NCI-H1105 treated with DMSO at 0.1 percent for 48 hours (cell line): ENCODE measurements at places on chromosomes 5 and 9.

DNA sequence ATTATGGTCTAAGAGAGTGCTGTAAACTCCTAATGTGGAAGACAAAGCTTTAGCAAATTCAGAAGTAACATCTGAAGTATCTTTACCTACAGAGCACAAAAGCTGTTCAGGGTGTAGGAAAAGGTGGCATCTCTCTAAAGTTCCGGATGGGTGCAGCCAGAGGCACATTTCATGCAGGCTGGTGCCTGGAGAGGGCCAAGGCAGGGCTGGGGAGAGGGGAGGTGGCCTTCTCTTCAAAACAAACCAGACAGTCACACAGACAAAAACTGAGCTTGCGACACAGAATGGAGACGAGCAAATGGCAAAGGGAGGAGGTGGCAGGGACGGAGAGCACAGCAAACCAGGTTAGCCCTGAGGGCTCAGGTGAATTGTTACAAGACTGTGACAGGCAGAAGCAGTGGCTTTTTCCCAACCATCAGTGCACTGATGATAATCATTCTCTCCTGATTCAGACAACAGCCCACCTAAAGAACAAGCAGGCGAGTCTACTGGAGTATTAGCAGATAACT lies 121.5 kb upstream of the PCA3 start:
- DNase-seq = no peak

- DNase-seq = no peak
Measured at GRCh38 chr9:9874270-9874669, 738.5 kb downstream of the PTPRD start.

GRCh38 chr5:83285661-83286398 lies 185.7 kb upstream of the VCAN start:
- no peak for DNase-seq

DNA sequence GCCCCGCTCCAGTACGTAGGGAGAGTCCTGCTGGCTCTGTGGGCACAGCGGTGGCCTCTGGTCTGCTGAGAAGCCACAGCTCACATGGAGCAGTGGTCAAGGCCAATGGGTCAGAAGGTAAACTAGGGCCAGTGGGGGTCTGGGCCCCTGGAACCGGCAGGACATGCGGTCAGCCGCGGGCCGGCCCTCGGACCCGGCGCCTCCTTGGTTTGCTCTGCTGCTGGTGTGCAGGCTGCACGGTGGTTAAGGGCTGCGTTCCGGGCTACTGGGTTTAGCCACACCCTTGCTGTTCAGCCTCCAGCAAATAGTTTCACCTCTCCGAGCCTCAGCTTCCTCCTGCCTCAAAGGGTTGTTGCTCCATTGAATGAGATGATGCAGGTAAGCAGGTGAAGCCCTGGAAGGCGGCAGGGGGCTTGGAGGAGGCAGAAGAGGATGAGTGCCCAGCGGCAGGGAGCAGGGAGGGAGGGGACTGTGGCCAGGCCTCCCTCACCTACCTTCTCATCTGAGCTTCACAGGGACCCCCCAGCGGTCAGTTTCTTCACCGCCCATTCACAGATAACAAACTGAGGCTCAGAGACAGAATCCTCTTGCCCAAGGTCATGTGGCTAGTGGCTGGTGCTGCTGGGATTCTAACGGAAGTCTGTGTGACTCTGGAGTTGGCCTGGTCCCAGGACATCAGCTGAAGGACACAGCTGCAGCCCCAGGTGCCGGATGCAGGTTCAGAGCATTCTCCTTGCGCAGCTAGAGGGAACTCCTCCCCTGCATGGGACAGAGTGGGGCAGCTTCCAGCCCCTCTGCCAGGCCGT lies 3.7 kb upstream of the COL5A1 start:
- DNase-seq = no peak

DNA sequence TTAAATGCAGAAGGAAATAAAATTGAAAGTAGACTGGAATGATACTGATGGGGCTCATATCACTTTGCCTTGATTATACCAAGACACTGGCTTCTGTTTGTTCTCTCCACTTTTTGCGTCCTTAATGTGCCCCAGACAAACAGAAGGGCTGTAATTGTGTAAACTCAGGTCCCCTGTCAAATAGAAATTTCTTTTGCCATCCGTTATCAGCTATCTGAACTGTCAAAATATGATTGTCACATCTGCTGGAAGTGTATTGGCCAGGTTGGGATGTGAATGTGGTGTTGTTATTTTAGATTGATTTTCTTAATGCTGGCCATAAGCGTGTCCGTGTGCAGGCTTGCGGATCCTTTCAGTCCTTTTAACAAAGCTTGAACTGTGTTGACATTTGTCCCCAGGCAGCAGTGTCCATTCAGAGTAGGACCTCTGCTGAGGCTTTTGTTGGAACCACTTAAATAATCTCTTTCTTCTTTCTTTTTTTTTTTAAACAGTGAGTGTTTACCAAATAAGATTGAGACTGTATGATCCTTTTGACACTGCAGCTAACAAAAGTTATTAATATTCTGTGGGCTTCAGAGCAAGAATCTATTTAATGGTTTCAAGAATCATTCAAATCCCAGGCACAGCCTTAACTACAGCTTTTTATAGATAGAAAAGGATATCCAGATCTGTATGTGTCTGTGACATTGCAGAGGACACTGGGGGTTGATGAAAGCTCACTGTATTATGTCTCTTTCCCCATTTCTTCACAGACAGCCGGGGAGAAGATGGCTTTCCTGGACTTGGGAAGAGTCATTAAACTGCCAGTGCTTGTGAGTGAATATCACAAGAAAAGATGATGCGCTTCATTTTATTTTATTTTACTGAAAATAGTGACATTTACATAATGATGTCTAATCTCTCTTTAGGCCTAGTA lies 171.7 kb downstream of the ZNF608 start:
- no peak for DNase-seq

GRCh38 chr9:70003901-70004714 lies 39.5 kb upstream of the MAMDC2 start:
- no peak for DNase-seq

DNA sequence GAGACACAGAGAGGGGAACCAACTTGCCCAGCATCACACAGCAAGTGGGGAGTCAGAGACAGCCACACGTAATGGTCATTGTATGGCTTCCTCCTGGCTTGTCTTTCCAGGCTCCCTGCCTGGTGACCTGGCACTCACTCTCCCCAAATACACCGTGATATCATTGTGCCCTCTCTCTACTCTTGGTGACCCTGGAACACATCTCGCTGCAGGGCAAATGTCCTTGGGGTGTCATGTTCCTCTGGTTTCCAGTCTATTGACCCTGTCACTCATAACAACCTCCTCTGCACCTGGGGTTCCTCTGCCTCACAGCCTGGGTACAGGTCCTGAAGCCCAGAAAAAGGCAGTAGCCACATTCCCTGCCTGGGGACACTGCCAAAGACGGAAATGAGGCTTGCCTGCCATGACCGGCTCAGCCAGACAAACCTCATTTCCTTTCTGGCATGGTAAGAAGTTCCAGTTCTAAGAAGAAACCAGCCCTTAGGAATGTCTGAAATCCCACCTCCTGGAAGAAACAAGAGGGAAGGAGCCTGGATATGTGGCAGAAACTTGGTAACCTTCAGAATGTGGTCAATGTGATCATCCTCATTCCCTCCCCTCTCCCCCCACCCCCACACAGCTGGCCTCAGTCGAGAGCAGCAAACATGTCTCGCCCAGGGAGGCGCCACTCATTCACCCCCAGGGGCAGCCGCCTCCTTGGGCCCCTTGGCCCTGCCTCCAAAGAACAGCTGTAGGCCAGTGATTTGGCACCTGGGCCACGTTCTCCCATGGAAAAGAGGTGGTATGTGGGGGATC lies 30.6 kb upstream of the SMU1 start:
- no peak for DNase-seq

DNA sequence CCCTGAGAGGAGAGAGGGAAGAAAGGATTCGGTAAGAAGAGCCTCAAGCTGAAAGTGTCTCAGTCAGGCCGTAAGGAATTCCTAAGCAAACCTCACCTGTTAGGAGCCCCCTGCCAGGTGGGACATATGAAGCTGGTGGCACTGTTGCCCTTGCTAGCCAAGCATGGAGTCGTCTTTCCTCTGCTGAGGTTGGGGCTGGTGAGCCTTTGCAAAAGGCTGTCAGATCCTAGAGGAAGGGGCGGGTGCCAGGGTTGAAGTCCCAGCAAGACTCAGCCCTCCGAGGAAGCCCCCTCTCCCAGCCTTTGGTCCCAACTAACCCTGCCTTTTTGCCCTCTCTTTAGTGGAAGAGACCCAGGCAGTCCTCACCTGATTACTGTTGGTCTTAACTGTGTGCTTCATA lies 5.5 kb upstream of the SMIM32 start:
- no peak for DNase-seq

DNA sequence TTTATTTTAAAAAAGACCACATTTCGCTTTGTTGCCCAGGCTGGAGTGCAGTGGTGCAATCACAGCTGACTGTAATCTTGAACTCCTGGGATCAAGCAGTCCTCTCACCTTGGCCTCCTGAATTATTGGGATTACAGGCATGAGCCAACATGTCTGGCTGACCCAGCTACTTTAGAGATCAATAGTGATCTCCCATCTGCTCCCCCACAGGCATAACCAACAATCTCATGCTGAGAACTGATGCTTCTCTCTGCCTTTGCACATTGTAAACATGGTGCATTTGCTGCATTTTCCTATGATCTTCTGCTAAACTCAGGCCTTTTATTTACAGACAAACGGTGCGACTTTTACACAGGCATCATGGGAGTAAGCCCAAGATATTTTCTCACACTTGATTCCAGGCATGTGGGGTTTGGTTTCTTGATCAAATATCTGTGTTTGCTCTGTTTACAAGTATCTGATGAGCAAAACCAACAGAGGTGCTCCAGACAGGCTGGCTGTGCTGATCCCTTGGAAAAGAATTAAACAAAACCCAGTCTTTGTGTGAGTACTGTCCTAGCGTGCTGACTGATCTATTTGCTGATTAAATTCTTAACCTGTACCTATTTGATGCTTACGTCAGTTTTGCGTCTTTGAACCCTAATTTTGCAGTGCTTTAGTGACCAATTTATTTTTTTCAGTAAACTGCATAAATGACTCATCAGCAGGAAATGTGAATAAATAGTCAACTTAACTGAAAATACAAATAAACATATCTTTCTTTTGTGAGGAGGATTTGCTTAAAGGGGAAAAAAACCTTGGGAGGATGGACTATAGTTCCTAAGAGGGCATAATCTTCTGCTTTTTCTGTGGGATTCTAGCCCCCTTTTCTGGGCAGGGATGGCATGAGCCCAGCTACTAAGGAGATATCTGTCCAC lies 191.7 kb upstream of the NR3C1 start:
- no peak for DNase-seq

GRCh38 chr9:23822261-23823169 lies 3.5 kb downstream of the ELAVL2 start:
- no peak for DNase-seq

DNA sequence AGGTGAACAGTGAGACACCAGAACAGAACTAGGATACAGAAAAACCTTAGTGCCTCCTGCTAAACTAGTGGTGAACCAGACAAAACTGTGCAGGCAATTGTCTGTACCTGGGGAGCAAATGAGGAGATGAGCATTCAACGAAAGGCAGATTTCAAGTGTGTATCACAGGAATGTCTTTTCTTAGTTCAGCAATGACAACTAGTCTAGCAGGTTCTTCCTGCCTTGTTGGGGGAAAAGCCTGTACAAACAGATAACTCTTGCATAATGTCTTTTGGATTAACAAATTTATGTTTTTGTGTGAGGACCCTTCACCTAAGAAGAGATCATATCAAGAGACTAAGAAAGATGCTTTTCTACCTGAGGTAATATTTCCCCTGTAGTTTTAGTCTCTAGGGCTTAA lies 21.8 kb upstream of the DENND4C start:
- DNase-seq = no peak

GRCh38 chr5:14440582-14441431 lies 140.8 kb upstream of the OTULINL start:
- peak; percentile 39 for DNase-seq

DNA sequence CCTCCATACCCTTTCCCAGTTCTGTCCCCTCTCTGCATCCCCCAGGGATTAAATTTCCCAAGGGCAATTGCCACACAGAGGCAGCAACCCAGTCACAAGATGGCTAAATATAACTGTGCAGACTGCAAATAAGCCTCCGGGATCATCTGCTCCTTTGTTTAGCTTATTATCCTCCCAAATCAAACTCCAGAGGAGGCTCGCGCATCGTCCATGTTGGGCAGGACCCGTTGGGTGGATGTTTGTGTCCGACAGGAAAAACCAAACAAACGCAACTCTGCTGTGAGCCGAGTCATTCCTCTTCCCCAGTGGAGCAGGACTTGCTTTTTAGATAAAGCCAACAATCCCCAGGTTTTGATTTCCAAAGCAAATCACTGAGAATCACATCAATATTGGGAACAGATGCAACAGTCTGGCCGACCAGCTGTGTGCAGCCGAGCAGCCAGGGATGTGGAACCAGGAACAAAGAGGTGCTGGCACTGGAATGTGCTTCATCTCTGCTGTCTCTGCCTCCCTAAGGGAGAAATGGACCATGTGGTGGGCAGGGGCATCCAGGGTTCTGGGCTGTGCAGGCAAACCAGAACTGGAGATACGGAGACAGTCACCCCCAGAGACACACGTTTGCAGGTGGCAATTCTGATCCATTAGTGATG lies 89.8 kb downstream of the PTTG1 start:
- DNase-seq = no peak

GRCh38 chr9:114981063-114981462 lies 50.7 kb upstream of the TNFSF8 start:
- DNase-seq = no peak

DNA sequence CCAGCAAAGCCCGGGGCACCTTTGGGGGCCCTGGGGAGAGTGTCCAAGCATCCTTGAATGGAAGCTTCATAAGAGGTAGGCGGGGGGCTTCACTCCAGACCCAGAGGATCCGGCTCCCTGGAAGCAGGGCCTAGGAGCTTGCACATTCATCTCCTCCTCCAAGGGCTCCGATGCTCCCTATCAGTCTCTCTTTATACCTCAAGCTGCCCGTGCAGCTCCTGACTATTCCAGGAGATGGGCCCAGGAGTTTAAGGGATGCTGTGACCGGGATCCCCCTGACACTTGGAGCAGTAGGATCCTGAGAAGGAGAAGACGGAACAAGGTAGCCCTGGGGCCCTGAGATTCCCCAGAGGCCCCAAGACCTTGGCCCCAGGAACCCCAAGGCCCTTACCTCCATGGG lies 25.9 kb downstream of the CSF1R start:
- no peak for DNase-seq

- no peak for DNase-seq
Measured at GRCh38 chr5:97427235-97427634, 244.2 kb upstream of the RIOK2 start.

DNA sequence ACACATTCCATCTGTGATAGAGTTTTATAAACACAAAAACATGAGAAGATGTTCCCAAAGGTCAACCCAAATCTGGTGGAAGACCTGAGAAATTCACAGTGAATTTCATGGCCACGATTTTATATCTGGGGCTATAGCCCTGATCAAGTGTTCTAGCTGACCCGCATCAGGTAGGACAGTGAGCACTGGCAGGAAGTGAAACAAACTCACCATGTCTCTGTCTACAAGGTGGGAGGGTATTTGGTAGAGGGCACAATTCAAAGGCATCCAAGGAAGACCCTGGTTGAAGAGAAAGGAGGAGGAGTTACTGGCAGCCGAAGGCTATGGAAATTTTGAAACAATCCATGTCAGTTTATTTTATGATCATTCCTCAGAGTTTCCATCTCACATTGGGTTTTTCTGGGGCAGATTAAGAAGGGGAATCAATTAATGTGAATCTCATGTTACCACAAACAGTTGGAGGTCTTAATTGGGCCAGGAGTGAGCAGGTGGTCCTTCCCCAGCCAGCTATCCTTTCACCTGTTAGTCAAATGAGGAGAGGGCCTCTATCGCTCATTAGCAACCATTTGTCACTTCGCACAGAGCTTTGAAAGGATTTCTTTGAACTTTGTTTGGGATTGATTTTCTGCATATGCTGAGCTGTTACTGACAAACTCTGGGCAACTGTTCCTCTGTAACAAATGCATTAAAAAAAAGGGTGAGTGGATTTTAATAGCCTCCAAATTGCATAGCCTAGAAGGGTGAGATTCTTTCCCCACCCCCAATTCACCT lies 612.0 kb upstream of the CLINT1 start:
- DNase-seq = peak; percentile 83
